ENCODE measurements at places on chromosomes 7 and 10.

GRCh38 chr10:116870949-116871348 lies 21.6 kb downstream of the ENO4 start:
- peaks cover 2% of the 10 kb centered on the region for H3K36me3 ChIP-seq
- H3K4me3 ChIP-seq, result no peak overlapping the region
- DNase-seq, result no peak
- H3K27ac ChIP-seq, result no peak overlapping the region
- no peaks in the 10 kb centered on the region for H3K4me1 ChIP-seq
- H3K27me3 ChIP-seq, result peaks cover 5% of the 10 kb centered on the region

- H3K27ac ChIP-seq, result no peak overlapping the region
- H3K4me1 ChIP-seq, result peaks cover 14% of the 10 kb centered on the region
- no peak for DNase-seq
- H3K36me3 ChIP-seq, result peaks cover 22% of the 10 kb centered on the region
Observed at GRCh38 chr7:26813432-26813831, 51.0 kb downstream of the SKAP2 start.

DNA sequence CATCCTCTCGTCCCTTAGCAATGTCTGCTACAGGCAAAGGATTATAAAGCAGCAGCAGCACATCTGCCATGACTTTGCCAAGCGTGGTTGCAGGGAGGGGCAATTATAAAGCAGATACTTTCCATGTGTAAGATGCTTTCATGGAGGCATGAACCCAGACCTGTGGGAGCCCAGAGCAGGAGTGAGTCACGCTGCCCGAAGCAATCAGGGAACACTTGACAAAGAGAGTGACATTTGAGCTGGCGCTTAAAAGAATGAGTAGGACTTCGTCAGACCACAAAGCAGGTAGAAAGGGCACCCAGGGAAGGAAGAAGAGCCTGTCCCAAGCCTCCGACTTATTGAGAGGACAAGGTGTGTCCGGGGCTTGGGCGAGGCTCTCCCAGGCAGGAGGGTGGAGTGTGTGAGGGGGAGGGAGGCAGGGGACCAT lies 147.2 kb downstream of the MYOF start:
- H3K4me1 ChIP-seq, result no peaks in the 10 kb centered on the region
- peaks cover 3% of the 10 kb centered on the region for H3K27me3 ChIP-seq
- H3K36me3 ChIP-seq, result no peaks in the 10 kb centered on the region
- no peak overlapping the region for H3K4me3 ChIP-seq
- no peak overlapping the region for H3K27ac ChIP-seq

DNA sequence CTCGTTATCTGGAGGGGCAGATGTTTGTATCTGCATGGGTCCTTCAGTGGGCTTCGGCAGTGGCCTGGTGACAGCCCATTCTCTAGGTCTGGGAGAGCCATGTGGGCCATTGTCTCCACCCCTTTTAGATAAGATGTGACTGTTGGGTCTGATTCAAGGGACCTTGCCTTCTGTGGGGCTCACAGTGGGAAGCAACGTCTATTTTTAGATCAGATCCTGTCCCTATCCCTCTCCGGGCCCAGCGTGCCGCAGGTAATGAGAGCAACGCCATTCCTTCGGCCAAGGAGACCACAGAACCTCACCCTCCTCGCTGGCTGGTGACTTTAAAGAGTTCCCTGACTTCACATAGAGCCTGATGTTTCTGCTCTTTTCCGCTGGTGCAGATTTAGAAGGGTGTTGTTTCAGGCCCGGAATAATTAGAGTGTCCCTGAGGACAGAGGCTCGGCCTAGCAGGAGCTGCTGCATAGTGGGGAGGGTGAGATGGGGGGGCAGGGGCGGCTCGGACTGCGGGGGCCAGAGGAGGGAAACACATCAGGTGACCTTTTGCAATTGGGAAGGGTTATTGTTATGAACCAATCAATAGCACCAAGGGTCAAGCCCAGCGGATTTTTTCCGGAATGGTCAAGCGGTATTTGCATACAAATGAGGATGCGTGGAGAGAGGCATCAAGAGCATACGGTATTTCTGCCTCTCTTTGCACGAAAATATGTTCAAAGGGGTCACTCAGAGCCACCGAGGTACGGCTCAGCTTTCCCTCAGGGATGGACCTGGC lies 503.0 kb upstream of the FOXK1 start:
- no peak for DNase-seq
- H3K4me3 ChIP-seq, result no peak overlapping the region
- no peaks in the 10 kb centered on the region for H3K27me3 ChIP-seq

DNA sequence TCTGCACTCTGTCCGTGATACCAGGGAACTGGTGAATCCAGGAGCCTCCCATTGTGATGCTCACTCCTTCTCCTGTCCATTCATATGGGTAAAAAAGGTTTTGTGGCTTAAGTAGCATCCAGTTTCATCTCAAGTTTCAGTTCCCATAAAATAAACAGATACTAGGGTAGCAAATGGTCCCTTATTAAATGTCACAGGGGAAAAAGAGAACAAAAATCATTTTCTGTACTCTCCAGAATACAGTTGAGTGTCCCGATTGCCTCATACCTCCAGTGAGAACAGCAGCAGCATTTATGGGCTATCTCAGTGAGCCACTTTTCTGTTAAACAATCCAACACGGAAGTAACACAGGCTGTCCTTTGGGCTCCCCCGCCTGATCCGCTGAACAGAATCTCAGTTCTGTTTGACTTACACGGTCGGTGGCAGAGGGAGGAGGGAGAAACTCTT lies 179.6 kb downstream of the CELF2 start:
- peaks cover 40% of the 10 kb centered on the region for H3K36me3 ChIP-seq
- H3K4me3 ChIP-seq, result peak overlapping the region; percentile 72
- H3K27me3 ChIP-seq, result no peaks in the 10 kb centered on the region
- peak; percentile 29 for DNase-seq

DNA sequence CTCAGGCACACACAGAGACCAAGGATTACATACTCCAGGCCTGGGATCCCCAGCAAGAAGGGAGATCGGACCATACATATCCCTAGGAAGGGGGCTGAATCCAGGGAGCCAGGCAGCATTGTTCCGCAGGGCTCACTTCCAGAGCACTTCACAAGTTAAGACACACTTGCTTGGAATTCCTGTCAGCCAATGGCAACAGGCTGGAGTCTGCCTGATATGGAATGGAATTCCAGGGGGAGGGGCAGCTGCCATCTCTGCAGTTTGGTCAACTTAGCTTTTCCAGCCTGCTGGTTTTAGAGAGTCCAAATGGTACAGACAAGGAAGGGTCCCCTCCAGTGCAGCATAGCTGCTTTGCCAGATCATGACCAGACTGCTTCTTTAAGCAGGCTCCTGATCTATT lies 290.0 kb upstream of the GLI3 start:
- no peaks in the 10 kb centered on the region for H3K4me1 ChIP-seq
- no peak for DNase-seq
- H3K4me3 ChIP-seq, result no peak overlapping the region
- H3K27ac ChIP-seq, result no peak overlapping the region
- H3K36me3 ChIP-seq, result no peaks in the 10 kb centered on the region

DNA sequence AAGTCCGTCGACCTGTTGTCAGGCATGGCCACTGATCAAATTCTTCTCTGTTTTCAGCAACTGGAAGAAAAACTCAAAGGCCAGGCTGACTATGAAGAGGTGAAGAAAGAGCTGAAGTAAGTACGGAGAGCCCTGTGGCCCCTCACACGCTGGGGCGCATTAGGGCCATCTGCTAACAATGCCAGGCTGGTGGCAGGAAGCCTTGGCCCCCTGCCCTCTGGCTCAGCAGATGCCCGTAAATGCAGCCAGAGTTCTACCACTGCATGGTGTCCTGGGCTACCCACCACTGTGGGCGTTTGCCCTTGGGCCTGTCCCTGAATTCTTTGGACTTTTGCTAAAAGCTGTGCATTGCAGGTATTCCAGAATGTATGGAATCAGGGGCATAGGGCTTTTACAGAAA lies 96.9 kb upstream of the SH2B2 start:
- DNase-seq, result no peak
- H3K4me3 ChIP-seq, result no peak overlapping the region
- no peaks in the 10 kb centered on the region for H3K4me1 ChIP-seq
- no peaks in the 10 kb centered on the region for H3K27me3 ChIP-seq

DNA sequence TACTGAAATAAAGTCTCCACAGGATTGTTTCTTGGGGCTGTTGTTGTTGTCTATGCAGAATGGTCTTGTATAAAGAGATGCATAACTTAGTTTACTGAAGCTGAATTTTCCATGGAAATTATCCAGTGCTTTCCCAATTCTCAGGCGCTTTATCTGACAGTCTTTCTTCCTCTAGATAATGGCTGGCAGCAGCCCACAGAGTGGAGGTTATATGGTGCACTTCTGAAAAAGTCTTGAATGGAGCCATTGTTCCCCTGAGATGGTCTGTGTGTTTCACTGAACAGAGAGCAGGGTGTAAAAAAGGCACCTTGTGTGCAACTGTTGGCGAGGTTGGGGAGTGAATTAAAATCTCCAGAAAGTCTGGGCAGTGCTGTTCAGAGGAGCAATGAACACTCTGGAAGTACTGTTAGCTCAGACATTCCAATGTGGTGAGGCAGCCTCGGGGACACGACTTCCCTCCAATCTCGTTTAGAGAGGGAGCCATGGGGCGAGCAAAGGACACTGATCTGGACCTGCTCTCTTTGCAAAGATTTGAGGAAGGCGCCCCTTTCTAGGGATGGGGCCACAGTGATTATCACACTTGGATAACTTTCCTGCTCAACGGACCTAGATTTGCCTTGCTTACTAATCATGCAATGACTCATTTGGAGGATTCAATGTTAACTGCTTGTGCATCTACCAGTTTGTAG lies 2.0 kb upstream of the PLCE1 start:
- no peaks in the 10 kb centered on the region for H3K36me3 ChIP-seq
- peaks cover 26% of the 10 kb centered on the region for H3K27me3 ChIP-seq
- DNase-seq, result no peak
- H3K4me3 ChIP-seq, result no peak overlapping the region

- no peak overlapping the region for H3K27ac ChIP-seq
- DNase-seq, result no peak
- no peaks in the 10 kb centered on the region for H3K4me1 ChIP-seq
Observed at GRCh38 chr7:158265743-158266080, 321.9 kb downstream of the PTPRN2 start.

Measured in memory B cell (primary cell).